ENCODE measurements at places on chromosomes 3 and 15. TPM values are rescaled to one million over a fixed set of nuclear protein-coding genes. Genes with fewer than 3 reads are reported as not detected.
A peak's percentile ranks its signal among the peaks of the same experiment; 100 is the strongest.

ANKDD1A gene
- polyA plus RNA-seq, result 3.5 TPM

GRCh38 chr3:24622138-24622537 lies 127.5 kb upstream of the THRB start:
- H3K4me3 ChIP-seq, result no peak overlapping the region
- H3K4me1 ChIP-seq, result no peaks in the 10 kb centered on the region
- no peak for DNase-seq
- H3K27me3 ChIP-seq, result no peaks in the 10 kb centered on the region
- no peaks in the 10 kb centered on the region for H3K36me3 ChIP-seq
- H3K27ac ChIP-seq, result no peak overlapping the region

GRCh38 chr15:84103345-84103744 lies 132.2 kb upstream of the GOLGA6L4 start:
- no peaks in the 10 kb centered on the region for H3K36me3 ChIP-seq
- H3K4me3 ChIP-seq, result no peak overlapping the region
- DNase-seq, result no peak
- peaks cover 11% of the 10 kb centered on the region for H3K4me1 ChIP-seq
- no peaks in the 10 kb centered on the region for H3K27me3 ChIP-seq
- no peak overlapping the region for H3K27ac ChIP-seq

- DNase-seq, result no peak
- no peaks in the 10 kb centered on the region for H3K4me1 ChIP-seq
- no peaks in the 10 kb centered on the region for H3K36me3 ChIP-seq
- H3K4me3 ChIP-seq, result no peak overlapping the region
- no peaks in the 10 kb centered on the region for H3K27me3 ChIP-seq
Observed at GRCh38 chr3:42402394-42403096, 7.9 kb downstream of the LYZL4 start.

DNA sequence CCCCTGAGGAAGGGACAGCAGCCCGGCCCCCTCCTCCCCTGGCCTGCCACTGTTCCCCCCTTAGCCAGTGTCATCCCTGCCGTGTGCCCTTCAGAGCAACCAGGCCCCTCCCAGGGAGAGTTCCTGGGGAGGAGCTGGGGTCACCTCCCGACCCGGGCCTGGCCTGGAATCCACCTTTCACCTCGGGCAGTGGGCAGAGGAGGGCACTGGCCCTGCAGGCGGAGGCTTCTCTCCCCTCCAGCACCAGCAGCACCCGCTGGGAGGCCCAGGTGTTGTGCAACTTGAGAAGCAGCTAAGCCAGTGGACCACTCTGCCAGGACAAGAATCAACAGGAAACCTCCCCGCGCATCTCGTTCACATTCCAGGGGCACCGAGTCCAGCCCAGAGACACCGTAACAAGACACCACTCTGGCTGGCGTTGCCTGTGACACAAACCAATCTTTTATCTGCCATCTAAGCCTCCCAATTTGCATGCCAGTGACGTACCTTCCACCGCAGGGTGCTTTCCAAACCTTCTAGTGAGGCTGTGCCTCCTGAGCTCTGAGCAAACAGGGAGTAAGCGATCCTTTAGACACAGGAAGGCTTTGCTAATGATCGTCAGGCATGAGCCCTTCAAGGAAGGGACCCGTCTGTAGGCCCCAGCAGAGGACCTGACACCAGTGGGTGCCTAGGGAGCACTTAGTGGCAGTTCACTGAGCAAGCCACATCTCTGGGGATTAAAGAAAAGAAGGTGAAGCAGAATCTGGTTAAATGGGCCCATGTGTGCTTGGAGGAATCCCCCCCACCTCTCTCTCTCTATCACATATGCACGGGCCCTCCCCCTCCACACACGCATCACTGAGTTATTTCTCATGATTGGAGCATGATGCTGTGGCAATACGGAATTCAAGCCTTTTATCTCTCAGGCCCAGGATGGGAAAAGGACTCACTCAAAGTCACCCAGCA lies 98.9 kb upstream of the TLE3 start:
- DNase-seq, result no peak
- H3K27me3 ChIP-seq, result peaks cover 7% of the 10 kb centered on the region

DNA sequence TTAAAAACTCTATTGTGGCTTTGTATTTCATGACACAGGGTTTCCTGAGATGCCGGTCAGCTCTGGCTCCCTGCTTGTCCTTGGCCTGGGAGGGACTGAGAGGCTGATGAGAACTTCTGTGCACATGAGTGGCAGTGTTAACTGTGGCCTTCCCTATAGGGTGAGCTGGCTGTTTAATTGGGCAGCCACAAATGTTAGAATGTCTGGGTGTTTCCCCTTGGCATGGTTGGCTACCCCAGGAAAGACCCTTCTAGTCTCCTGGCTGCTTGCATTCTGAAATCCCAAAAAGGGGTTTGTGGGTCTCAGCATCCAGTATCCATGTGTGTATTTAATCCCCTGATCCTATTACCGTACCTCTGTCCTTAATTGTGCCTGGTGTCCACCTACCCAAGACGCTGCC lies 3.0 kb upstream of the KLF13 start:
- peak overlapping the region; percentile 97 for H3K4me3 ChIP-seq
- H3K4me1 ChIP-seq, result peaks cover 52% of the 10 kb centered on the region
- H3K27me3 ChIP-seq, result no peaks in the 10 kb centered on the region
- peak overlapping the region; percentile 94 for H3K27ac ChIP-seq

DNA sequence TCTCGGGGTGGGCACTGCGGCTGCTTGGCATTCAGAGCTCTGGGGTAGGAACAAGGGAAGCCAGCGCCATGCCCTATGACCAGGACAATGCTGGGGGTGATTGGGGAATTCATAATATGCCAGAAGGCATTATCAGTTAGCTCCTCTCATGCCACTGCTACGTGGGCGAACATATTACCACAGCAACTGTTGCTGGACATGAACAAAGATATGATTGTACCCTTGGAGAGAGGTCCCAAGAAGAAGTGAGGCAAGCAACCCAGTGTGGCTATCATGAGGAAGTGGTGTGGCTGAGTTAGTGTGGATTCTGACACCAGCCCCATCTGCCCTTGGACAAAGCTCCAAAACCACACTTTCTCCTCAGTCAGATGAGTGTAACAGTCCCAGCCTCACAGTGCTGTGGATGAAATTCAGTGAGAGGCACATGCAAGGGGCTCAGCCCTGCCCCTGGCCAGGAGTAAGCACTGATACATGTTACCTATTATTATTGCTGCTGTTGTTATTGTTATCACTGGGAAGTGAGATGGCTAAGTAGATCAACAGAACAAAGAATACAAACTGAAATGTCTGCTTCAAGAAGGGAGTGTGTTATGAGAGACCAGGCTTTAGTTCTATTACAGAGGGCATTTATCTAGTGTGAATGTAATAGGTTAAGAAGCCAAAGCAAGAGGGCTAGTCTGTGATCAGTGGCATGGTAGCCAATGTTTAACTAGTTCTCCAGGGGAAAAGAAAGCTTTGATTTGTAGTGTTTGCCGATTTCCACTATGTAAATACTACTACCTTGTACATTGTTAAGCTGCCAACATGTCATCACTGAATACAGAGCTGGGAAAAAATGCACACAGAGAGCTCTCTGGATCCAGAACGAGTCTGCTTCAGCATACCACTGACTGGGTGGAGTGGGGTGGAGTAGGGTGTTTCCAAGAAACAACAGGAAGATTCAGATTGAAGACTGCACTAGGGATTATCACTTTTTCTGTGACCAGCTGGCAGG lies 222.3 kb upstream of the EIF1B start:
- H3K27ac ChIP-seq, result no peak overlapping the region
- no peak overlapping the region for H3K4me3 ChIP-seq
- no peaks in the 10 kb centered on the region for H3K27me3 ChIP-seq
- DNase-seq, result no peak
- no peaks in the 10 kb centered on the region for H3K4me1 ChIP-seq

GOLGA8T gene
- polyA plus RNA-seq, result not detected
